Activated T-cell treated with anti-CD3 and anti-CD28 coated beads, Interleukin-2, amount 50 U/mL, for 48 hours (primary cell): ENCODE measurements at places on chromosomes 5 and 9.

GRCh38 chr5:1480217-1480616, 35.0 kb upstream of the SLC6A3 start:
- no peak for DNase-seq

- DNase-seq = peak; percentile 90
Measured at GRCh38 chr9:137227054-137227852, at the start of gene RNF224. TSS of gene RNF224 (plus strand) at chr9:137227502. CDS start at chr9:137228336, 834 bp downstream.

GRCh38 chr5:2193142-2193541, 310.4 kb upstream of the IRX4 start:
- DNase-seq = no peak

GRCh38 chr9:130689572-130689936, 4.0 kb upstream of the EXOSC2 start:
- DNase-seq = no peak

DNA sequence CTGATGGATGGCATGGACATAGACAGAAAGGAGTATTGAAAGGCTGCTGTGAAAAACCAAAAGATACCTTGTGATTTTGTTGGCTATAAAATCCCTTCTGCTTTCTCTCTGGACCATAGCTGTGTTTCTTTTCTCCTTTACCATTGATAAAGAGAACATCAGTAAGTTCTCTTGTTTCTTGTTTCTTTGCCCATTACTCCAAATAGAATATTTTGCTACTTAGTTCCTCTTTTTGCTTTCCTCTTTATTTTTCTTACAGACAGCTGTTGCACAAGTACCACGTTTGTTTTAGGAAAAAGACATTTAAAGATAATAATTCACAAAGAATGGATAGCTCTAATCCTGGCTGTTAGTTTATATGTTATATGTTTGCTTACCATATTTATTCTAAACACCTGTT, 1129.2 kb downstream of the DTWD2 start:
- DNase-seq = no peak

- no peak for DNase-seq
Measured at GRCh38 chr5:120432861-120433260, 31.2 kb upstream of the PRR16 start.

DNA sequence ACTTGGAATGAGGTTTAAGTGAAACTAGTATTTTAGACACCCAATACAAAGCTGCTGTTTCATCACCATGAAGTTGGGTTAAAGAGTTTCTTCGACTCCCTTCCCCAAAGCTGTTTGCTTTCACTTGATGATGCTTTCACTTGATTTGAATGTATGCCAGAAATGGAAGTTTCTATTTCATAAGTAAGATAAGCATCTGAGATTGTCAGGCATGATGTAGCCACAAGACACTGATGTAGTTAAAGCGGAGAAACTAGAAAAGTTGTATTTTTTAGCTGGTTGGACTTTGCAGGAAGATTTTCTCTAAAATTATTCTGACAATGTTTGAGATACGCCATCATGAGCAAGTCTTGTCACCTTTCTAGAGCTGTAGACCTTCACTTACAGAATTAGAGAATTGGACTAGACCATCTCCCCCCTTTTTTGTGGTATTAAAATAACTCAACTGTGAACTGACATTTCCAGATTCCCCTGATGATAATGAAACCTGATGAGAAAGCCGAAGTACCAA, 20.0 kb downstream of the MOCS2 start:
- no peak for DNase-seq

DNA sequence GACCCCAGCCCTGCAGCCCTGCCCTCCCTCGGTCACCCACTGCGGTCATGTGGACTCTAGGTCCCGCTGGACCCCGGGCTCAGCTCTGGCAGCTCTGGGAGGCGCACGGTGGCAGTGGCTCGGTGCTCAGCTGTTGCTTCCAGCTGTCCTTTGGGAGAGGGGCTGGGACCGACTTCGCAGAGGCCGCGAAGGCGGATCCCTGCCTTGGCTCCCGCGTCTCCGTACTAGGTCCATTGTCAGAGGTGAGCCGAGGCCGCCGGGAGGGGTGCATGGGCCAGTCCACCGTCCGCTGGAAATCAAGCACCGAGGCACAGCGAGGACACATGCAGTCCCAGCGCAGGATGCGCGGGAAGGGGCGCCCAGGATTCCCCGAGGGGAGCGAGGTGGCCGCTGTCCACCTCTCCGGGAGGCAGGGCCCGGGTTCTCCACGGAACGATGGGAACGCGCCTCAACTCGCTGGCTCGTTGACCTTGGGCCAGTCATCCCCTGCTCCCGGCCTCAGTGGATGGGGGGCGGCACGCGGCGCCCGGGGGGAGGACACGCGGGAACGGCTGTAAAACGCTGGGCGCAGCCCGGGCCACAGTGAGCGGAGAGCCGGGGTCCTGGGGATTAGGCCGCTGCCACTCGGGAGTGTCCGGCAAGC, 732 bp downstream of the GBGT1 start:
- no peak for DNase-seq

GRCh38 chr9:73050887-73051550, 98.2 kb upstream of the ALDH1A1 start:
- no peak for DNase-seq

DNA sequence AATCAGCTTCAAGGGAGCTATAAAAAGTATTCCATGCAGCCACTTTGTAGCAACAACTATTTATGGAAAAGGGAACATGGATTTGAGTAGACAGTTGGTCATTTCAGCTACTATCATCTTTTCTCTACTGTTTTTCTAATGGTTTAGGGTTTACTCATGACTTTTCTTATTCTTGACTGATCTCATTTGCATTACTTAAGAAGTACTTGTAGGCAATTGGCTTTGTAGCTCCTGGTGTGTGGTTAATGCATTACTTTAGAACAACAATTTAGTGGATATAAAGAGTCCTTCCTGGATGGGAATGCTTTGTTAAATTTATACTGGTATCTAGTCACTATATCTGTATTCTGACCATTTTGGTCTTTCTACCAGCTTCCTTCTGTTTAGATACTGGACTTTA, 59.8 kb upstream of the NTRK2 start:
- no peak for DNase-seq

DNA sequence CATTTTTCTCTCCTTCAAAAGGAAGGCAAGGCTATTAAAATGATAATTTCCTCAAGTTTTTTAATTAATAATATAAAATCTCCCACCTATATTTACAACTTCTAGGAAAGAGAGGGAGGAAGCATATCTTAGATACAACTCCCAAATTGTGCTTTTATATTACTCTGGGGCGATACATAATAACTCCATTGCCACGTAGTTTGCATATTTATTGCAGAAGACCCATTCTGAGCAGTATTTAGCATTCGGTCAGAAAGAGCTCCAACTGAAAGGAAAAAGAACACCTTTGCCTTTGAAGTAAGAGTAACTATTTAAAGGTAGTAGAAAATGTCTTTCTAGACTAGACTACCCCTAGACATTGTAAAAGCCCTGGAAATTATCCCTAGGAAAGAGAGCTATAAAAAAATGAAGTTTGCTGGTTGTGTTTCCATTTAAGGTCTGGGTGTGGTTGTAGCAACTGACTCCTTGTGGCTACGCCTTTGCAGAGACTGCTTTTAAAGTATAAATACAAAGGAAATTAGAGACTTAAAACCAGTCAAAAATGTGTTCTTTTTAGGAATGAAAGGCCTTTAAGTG, 566.1 kb downstream of the ZNF608 start:
- DNase-seq = no peak

- DNase-seq = no peak
Measured at GRCh38 chr5:120684213-120684612, 220.1 kb downstream of the PRR16 start.

DNA sequence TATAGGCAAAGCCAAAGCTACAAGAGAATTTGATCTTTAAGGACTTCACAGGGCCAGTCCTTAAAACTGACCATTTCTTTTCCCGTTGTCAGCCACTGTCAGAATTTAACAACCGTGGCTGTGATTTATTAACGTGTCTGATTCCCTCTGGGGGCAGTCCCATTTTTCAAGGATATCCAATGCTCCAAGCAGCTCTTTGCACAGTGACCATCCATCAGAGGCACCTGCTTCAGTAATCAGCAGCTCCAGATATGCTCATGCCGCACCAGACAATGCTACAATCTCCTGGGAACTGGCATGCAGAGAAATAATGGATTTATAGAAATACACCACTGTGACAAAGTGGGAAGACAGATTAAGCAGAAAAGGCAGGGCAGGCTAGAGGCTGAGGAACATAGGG, 163.3 kb upstream of the PPP1R2B start:
- no peak for DNase-seq

DNA sequence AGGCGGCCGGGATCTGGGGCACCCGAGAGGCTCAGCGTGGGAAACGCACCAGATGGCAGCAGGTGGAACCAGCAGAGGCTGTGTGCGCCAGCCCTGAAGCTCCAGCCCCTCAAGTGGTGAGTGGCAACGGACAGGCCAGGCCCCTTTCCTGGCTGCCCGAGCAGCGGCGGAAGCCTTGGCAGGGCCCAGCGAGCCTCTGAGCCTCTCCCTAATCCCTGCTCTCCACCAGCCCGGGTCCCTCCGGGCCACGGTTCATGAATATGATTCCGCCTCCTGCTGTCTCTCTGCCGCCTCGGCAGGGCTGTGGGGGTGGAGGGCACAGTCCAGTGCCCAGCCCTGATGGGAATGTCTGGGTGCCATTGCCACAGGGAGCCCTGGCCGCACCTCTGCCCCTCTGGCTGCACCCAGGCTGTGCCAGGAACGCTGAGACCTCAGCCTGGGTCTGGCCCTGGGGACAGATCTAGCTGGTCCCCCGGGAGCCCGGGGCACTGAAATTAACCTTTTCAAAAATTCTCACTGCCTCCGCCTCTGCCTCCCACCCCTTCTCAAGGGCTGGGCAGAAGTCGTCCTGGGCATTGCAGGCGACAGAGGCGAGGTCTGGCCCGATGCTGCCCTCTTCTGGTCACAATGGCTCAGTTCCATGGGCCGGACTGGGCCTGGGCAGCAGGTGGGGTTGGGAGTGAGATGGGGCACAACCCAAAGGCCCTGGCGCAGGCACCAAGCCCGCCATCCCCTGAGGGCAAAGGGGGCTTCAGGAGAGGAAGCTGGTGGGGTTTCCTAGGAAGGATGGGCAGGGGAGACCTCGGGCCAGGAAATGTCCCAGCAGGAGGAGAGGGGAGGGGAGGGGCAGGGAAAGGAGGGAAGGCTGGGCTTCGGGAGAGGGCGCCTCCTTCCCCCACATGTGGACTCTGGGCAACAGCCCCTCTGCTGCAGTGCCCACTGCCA, 20.3 kb downstream of the CCDC187 start:
- peak; percentile 86 for DNase-seq

GRCh38 chr9:95100071-95100627, 217.4 kb downstream of the FANCC start:
- no peak for DNase-seq

DNA sequence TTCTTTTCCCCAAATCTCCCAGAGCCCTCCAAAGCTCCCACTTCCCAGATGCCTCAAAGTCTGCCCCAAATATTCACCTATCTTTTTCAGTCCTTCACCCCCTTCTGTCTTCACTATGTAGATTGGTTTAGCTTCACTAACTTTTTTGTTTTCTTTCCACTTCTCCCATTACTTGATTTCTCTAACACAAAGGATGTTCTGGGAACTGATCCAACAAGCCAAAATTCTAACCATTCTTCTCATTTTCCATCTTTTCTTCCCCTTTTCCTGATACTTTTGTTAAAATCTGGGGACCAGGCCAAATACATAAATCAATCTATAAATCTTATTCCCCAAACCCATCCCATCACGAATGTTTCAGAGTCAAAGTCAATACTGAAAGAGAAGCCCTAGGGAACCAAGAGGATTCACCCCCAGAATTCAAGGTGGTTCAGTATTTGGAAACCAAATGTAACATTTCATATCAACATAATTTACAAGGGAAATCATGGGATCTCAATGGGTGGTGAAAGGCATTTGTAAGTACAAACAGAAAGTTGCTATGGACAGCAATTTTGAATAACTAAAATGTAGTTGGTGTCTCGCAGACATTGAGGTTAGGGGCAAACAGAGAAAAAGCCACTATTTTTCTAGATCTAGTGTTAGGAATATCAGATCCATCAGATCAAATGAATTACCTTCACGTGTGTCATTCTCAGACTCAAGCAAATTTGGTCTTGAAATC, 35.3 kb downstream of the APTX start:
- no peak for DNase-seq

- DNase-seq = no peak
Measured at GRCh38 chr5:115424030-115424429, 120.5 kb downstream of the FEM1C start.

DNA sequence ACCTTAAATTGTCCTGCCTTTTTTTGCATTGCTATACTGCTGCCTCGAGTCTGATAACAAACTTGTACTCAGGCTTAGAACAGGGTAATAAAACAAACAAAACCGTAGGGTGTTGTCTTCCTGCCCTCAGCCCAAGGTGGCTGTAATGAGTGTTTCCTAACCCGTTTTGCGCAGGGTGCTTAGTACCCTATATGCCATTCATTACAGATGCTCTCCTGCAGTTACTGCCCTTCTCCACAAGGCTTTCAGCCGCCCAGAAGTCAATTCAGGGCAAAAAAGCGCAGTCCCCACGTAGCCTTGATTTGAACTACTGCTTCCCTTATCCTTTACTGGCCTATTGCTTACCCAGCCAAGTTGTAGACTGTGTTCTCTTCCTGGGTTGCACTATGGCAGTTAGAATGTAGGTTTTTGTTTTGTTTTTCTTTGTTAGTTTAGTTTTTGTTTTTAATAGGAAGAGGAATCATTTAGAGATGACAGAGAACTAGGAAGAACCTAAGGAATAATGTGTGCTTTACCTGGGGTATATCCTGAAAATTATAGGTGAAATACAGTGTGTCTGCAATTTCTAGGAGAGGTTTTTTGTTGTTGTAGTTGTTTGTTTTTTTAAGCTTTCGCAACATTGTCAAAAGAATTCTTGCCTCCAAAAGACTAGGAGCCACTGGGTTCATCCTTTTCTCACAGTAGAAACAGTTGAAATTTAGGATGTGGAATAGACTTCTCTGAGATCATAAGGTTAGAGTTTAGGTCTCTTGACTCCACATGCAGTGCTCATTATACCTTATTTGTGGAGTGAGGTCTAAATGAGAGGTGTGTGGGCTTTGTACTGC, 1.3 kb downstream of the HMGXB3 start:
- peak; percentile 69 for DNase-seq

DNA sequence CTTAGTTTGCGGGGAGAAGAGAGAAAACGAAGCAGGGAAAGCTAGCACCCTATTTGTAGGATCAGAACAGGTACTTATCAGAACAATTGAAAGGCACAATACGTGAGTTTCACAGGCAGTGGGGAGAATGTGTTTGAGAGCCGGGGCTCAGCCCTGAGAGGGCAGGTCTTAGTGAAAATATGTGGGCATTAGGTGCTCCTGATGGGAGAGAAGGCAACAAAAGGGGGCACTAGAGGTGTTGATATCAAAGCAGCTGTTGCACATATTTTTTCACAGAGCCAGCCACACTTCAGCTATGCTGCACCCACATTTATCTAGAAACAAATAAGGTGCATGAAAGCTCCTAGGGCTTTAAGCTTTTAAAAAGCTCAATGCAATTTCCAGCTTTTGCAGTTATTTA, 99.7 kb upstream of the MAN2A1 start:
- DNase-seq = no peak

DNA sequence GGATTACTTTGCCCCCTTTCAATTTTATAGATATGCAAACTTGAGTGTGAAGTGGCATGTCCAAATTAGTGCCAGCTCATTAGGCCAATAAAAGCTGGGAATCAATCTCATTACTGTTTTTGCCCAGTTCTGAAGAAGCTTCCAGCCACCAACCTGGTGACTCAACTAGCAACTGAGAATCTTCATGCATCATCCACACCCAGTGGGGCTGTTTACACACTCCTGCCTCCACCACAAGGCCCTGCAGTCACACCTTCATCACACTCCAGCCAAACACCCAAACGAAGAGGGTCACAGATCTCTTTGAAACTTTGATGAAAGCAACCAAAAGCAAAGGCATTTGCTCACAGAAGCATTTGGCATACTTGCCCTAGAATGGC, 41.3 kb upstream of the S1PR3 start:
- DNase-seq = peak; percentile 36

- no peak for DNase-seq
Measured at GRCh38 chr9:83714329-83714728, 6.6 kb upstream of the UBQLN1 start.
